ENCODE measurements at places on chromosomes 16 and 17. TPM values are rescaled to one million over a fixed set of nuclear protein-coding genes. Genes with fewer than 3 reads are reported as not detected.

Gene SCGB1C2
- total RNA-seq = not detected

DNA sequence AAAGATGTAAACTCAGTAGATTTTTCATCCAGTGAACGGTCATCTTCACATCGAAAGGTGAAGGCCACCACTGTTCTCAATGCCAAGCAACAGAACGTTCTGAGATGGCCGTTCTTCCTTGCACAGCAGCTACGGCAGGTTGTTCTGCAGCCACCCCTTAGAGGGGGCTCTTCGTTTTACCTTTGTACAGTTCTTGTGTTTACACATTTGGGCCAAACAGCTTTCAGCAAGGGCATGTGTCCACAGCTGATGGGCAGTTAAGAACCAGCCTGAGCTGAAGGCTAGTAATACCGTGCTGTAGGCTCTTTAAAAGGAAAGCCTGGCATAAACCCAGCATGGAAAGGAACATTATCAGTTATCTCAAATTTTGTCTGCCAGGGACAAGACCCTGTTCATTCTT lies 15.9 kb downstream of the PLD6 start:
- peaks cover 26% of the 10 kb centered on the region for H3K4me1 ChIP-seq
- no peak overlapping the region for H3K4me3 ChIP-seq
- H3K27me3 ChIP-seq = no peaks in the 10 kb centered on the region
- DNase-seq = no peak

DNA sequence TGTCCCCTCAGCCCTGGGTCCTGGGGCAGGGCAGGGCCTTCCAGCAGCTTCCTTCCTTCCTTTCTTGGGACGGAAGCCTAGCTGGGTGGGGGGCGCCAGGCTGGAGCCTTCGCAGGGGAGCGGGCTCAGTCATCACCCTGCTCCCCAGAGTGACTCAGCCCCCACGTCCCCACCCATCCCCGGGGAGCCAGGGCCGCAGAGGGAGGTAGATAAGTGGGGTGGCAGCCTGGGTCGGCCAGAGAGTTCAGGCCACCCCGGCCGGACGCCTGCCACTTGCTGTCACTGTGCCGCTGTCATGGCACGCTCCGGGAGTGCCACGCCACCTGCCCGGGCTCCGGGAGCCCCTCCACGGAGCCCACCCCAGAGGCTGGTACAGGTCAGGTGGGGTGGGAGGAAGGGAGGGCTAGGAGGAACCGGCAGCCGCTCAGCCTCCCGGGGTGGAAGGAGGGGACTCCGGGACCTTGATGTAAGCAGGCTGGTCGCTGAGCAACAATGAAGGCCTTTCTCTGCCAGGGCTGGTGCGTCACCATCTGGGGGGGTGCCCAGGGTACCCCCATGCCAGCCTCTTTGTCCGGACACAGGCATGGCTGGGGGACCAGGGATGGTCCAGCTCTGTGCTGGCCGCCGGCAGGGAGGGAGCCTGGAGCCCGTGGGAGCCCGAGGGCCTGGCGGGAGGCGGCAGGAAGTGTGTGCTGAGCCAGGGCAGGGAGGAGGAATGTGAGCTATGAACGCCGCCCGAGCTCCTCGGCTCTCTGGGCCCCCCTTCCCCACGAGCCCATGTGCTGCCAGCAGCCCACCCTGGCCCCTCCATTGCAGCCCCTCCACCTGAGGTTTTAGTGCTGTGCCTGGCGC lies 6.6 kb downstream of the NHERF2 start:
- no peaks in the 10 kb centered on the region for H3K36me3 ChIP-seq
- no peak overlapping the region for H3K27ac ChIP-seq
- peaks cover 5% of the 10 kb centered on the region for H3K4me1 ChIP-seq
- no peaks in the 10 kb centered on the region for H3K27me3 ChIP-seq

DNA sequence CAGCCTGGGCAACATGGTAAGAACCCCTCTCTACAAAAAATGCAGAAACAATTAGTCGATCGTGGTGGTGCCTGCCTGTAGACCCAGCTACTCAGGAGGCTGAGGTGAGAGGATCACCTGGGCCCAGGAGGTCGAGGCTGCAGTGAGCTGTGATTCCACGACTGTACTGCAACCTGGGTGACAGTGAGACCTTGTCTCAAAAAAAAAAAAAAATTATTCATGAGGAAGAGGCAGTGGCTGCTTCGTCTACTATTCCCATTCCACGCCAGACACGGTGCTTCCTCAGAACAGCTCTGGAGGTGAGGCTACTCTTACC lies 52.2 kb upstream of the GSE1 start:
- no peaks in the 10 kb centered on the region for H3K36me3 ChIP-seq
- no peaks in the 10 kb centered on the region for H3K27me3 ChIP-seq
- H3K4me3 ChIP-seq = no peak overlapping the region
- H3K27ac ChIP-seq = no peak overlapping the region

Gene MYL4
- total RNA-seq = 0.42 TPM

Gene NEUROD2
- total RNA-seq = not detected

Gene TOB1
- 28.9 TPM for total RNA-seq

- H3K4me3 ChIP-seq = no peak overlapping the region
- H3K4me1 ChIP-seq = no peaks in the 10 kb centered on the region
- no peaks in the 10 kb centered on the region for H3K36me3 ChIP-seq
- no peak for DNase-seq
Observed at GRCh38 chr17:42855048-42855596, 4.1 kb downstream of the AOC3 start.

Gene CASKIN1
- total RNA-seq = not detected

GRCh38 chr17:73452009-73452408 lies 140.2 kb upstream of the CDC42EP4 start:
- H3K27ac ChIP-seq = no peak overlapping the region
- no peak for DNase-seq
- no peaks in the 10 kb centered on the region for H3K4me1 ChIP-seq
- H3K4me3 ChIP-seq = no peak overlapping the region
- H3K27me3 ChIP-seq = no peaks in the 10 kb centered on the region

- no peak overlapping the region for H3K27ac ChIP-seq
- H3K4me3 ChIP-seq = peak overlapping the region; percentile 77
- no peaks in the 10 kb centered on the region for H3K36me3 ChIP-seq
- H3K27me3 ChIP-seq = peaks cover 48% of the 10 kb centered on the region
- DNase-seq = peak; percentile 63
Observed at GRCh38 chr17:48578616-48579470, 693 bp upstream of the HOXB4 start.

Gene ERN2
- not detected for total RNA-seq

Gene RANBP10
- 32.2 TPM for total RNA-seq

GRCh38 chr16:85105475-85105874 lies 6.8 kb downstream of the CIBAR2 start:
- peaks cover 36% of the 10 kb centered on the region for H3K4me1 ChIP-seq
- no peaks in the 10 kb centered on the region for H3K27me3 ChIP-seq
- no peaks in the 10 kb centered on the region for H3K36me3 ChIP-seq
- DNase-seq = no peak

Gene ZFPM1
- total RNA-seq = 32.2 TPM

DNA sequence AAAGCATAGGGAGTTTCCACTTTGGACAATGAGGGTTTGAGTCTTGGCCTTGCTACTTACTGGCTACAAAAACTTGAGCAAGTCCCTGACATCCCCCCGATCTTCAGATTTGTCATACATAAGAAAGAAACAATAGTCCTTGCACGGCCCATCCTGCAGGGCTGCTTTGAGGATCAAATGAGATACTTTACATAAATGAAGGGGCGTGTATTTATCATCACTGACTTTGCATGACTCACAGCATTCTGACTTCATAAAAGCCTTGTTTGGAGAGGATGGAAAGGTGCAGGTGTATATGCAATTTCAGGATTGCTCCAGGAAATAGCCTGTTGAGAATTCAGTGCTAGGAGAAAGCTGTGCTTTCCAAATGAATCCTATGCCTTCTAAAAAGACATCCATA lies 465.0 kb upstream of the MAF start:
- H3K4me1 ChIP-seq = no peaks in the 10 kb centered on the region
- H3K27me3 ChIP-seq = no peaks in the 10 kb centered on the region
- DNase-seq = no peak
- H3K4me3 ChIP-seq = no peak overlapping the region

DNA sequence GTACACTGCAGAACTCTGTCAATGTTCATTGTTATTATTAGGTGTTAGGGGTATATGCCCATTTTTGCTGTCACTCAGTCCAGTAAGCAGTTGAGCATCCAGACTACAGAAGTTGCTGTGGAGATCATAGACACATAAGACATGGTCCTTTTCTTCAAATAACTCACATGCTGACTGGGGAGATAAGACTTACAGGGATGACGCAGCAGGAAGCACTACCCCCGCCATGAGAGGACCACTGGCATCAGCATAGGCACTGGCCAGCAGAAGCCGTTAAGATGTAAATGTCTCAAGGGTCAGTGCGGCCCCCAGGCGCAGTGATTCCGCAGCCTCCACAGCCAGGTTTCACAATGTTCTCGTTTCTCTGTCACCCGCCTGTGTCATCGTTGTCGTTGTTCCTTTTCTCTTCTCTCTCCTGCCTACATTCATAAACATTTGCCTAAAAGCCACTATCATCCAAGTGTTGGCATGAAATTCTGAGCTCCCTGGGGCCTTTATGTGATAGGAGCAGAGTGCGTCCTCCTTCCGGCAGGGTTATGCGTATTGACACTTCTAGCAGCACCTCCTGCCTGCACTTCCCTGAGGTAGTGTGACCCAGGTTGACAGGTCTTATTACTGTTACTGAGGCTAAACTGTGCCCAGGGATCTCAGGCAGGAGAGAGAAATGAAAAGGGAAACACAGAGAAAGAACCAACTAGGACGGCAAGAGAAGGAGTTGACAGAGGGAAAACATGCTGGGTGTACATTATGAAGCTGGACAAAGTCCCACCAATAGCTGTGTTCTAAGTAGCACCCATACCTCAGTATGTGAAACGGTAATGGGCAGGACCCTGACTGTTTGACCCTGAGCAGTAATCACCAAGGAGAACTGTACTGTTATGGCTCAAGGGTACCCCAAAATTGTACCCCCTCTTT lies 17.9 kb downstream of the TANGO6 start:
- H3K36me3 ChIP-seq = no peaks in the 10 kb centered on the region
- H3K27ac ChIP-seq = no peak overlapping the region
- DNase-seq = no peak
- H3K4me1 ChIP-seq = no peaks in the 10 kb centered on the region
- no peaks in the 10 kb centered on the region for H3K27me3 ChIP-seq
- H3K4me3 ChIP-seq = no peak overlapping the region

GRCh38 chr17:77332034-77332971 lies 191.5 kb downstream of the SEC14L1 start:
- H3K27me3 ChIP-seq = no peaks in the 10 kb centered on the region
- DNase-seq = peak; percentile 65
- H3K4me3 ChIP-seq = no peak overlapping the region
- H3K4me1 ChIP-seq = peaks cover 33% of the 10 kb centered on the region
- no peaks in the 10 kb centered on the region for H3K36me3 ChIP-seq

GRCh38 chr16:17327664-17328335 lies 143.0 kb downstream of the XYLT1 start:
- peaks cover 4% of the 10 kb centered on the region for H3K4me1 ChIP-seq
- no peak overlapping the region for H3K4me3 ChIP-seq
- no peaks in the 10 kb centered on the region for H3K27me3 ChIP-seq
- no peak for DNase-seq

DNA sequence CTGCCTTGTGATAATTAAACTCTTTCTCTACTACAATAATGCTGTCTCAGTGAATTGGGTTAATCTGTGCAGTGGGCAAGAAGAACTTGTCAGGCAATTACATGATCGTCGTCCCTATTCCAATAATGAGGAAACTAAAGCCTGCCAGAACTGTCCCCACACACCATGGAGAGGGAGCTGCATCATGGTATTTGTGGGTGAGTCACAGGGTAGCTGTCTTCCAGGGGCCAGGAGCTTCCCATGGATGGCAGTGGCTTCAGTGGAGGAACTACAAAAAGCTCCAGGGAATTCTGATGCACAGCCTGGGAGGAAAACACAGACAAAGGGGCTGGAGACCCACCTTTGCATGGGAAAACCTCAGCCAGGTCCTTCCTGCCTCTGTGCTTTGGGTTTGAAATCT lies 83.3 kb upstream of the C16orf82 start:
- no peaks in the 10 kb centered on the region for H3K27me3 ChIP-seq
- H3K27ac ChIP-seq = no peak overlapping the region
- no peak for DNase-seq
- H3K4me3 ChIP-seq = no peak overlapping the region

DNA sequence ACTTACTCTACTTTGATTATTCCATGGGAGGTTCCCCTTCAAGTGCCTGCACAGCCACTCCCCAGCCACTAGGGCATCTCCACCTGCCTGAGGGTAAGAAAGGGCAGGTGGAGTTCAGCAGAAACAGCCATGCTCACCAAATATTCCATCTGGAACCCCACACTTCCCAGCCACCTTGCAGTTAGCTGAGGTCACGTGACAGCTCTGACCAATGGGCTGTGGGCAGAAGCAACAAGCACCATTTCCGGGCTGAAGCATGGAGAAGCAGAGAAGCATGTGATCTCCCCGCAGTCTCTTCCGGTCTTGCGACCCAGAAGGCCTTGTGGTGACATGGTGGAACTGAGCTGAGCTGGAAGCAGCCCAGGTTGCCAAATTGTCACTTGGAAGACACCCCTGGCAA lies 108.6 kb downstream of the CCT6B start:
- H3K36me3 ChIP-seq = no peaks in the 10 kb centered on the region
- H3K27ac ChIP-seq = no peak overlapping the region
- H3K27me3 ChIP-seq = no peaks in the 10 kb centered on the region
- H3K4me3 ChIP-seq = no peak overlapping the region
- DNase-seq = no peak
- H3K4me1 ChIP-seq = no peaks in the 10 kb centered on the region

GRCh38 chr16:72988569-72988968 lies 59.4 kb downstream of the ZFHX3 start:
- no peak overlapping the region for H3K27ac ChIP-seq
- no peaks in the 10 kb centered on the region for H3K36me3 ChIP-seq
- H3K4me3 ChIP-seq = no peak overlapping the region
- no peak for DNase-seq
- H3K4me1 ChIP-seq = no peaks in the 10 kb centered on the region

DNA sequence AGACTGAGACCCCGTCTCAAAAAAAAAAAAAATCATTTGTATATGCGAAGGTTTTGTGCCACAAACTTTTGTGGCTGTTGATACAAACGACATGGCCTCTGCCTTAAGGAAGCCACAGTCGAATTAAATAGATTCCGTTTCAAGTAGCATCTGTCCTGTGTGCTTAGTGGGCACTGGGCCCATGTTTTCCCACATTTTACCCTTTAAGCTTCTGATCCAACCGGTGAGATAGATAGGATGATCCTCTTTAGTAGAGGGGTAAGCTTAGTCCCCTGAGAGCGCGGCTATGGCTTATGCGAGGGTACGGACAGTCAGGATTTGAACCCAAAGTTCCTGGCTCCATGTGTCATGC lies 776 bp upstream of the TMEM219 start:
- H3K4me1 ChIP-seq = peaks cover 19% of the 10 kb centered on the region
- no peak for DNase-seq
- peak overlapping the region; percentile 72 for H3K4me3 ChIP-seq
- H3K36me3 ChIP-seq = no peaks in the 10 kb centered on the region
- no peaks in the 10 kb centered on the region for H3K27me3 ChIP-seq

- no peak for DNase-seq
- peak overlapping the region; percentile 28 for H3K27ac ChIP-seq
- no peaks in the 10 kb centered on the region for H3K36me3 ChIP-seq
Observed at GRCh38 chr16:27319257-27319965, 5.6 kb downstream of the IL4R start.

GRCh38 chr17:57221366-57222350 lies 34.7 kb upstream of the MSI2 start:
- H3K4me3 ChIP-seq = no peak overlapping the region
- H3K36me3 ChIP-seq = no peaks in the 10 kb centered on the region

Measured in B cell (primary cell).